ENCODE measurements at places on chromosomes 2 and 18.

- DNase-seq, result no peak
These were observed 60.1 kb upstream of the SLC16A14 start for GRCh38 chr2:230128623-230129342.

GRCh38 chr2:37581433-37581832 lies 90.0 kb downstream of the CDC42EP3 start:
- DNase-seq, result no peak

DNA sequence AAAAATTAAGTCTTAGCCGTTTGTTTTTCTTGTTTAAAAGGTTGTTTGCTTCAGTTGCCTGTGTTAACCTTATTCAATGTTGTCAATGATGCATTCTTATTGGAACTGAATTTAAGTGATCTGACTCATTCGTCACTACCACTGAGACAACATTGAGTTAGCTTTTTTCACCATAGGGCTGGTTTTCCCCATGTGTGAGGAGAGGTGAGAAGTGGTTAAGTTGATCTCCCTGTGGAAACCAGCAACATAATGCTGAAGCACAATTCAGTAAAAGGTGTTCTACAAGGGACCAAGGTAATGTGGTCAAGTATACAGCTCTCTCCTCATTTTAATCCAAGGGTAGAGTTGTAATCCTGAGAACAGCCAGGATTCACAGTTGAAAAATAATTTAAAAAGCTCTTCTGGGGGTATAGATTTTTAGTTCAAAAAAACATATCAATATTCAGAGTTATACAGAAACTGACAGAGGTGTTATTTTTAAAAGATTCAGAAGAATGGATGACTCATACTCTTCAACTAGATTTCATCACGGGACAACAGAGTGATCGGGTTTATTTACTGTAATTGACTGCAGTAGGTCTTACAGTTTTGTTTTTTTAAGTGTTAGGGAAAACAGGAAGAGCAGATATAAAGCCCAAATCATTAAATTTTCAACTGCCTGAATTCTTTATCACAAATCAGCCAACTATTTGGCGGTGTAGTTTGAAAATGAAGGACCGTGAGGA lies 12.6 kb downstream of the NOP58 start:
- DNase-seq, result no peak

DNA sequence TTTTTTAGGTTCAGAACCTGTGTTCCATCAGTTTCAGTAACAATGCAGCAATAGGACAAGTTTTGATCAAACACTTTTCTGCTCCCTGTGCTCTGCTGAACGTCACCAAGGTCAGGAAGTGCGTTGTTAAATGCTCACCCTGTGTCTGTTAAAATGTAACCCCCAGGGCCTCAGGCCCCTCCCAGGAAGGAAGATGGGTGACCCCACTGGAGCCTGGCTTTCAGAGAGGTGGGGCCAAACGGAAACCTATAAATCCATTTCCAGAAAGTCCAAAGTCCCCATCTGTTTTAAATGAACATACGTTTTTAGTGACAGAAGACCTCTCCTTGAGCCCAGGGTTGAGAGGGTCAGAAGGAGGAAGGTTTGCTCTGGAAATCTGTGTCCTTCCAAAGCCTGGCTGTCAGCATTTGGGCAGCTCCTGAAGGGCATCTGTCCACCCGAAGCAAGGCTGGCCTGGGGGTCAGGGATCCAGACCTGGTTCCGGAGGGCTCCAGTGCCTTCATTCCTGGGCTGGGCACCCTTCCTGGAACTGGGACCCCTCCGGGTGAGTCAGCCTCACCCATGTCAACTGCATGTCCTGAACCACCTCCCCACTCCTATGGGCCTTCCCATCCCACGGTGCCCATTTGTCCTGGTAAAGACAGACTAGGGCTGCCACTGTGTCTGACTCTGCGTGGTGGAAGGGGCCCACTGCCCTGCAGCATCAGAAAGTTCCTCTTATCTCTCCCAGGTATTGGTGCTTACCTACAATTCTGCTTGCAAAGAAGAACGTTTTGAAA lies 117.4 kb upstream of the COPS8 start:
- DNase-seq, result no peak

GRCh38 chr2:223599640-223600380 lies 2.4 kb downstream of the SCG2 start:
- DNase-seq, result no peak

DNA sequence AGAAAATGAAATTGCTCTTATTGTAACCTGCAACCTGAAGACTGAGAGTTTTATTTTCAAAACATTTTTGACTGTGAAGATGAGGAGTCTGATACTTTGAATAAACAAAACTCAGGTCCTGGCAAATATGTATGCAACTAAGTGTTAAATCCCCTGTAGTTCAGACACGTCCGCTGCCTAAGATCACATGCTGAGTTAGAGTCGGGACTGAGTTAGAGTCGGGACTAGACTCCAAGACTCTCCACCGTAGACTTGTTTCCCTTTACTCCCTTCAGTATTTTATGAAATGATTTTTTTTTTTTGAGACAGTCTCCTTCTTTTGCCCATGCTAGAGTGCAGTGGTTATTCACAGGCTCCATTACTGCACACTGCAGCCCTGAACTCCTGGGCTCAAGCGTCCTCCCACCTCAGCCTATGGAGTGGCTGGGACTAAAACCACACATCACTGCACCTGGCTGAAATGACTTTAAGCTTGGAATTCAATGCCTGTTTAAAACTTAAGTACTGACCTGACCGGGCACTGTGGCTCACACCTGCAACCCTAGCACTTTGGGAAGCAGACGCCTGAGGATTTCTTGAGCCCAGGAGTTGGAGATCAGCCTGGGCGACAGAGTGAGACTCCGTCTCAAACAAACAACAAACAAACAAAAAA lies 28.0 kb upstream of the PMAIP1 start:
- DNase-seq, result peak; percentile 74

- peak; percentile 91 for DNase-seq
These were observed 8.6 kb upstream of the CRYBA2 start for GRCh38 chr2:219001577-219002394.
